ENCODE measurements at places on chromosomes 1 and 21.

- DNase-seq = no peak
These were observed 11.5 kb downstream of the CAMK1G start for GRCh38 chr1:209595028-209595427.

GRCh38 chr1:202167708-202168415 is 7.5 kb upstream of the PTPN7 start:
- DNase-seq = no peak

DNA sequence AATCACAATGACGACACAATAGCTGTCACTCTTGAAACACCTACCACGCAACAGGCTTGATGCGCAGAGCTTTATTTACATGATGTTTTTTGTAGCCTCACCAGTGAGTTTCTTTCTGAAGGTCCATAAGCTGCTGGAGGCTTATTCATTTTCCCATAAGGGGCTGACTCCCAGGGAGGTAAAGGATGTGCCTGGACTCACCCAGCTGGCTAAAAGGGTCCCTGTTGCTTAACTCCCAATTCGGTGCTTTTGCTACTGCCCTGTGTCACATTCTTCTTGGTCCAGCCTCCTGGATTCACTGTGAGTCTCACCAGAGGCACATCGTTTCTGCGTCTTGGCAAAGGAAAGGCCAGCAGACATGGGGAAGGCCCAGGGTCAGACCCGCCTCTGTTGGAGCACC is 44.6 kb upstream of the OLIG2 start:
- no peak for DNase-seq

DNA sequence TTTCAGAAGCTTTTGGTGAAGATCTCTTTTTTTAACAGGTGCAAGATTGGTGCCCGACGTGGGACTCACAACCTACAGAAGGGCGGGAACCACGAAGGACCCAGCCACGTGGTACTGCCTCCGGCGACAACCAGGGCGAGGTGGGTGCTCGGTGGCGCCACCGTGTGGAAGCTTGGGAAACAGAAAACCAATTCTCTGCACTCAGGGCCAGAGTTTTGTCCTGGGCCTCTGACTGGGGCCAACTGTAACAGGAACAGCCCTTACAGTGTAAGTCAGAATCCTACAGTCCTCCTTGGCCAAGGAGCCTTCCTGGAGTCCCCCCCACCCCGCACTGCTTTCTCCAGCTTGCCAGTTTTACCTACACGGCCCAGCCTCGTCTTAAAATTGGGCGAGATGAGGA is 11.6 kb upstream of the S100A7A start:
- DNase-seq = peak; percentile 61

DNA sequence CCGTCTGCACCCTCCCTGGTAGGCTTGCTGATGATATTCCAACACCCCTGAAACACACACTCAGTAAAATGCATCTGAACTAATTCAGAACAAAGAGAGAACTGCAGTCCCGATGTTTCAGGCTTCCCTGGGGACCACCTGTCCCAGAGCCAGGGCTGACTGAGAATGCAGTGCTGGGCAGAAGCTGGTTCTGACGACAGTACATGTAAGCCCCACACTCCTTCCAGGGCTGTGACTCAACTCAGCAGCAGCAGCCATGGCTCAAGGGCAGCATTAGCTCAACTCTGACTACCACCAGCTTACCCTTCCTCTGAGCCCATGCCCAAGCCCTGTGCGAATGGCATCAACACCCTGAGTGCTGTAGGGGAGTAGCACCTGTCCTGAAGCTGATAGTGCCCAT is 56.4 kb upstream of the SIPA1L2 start:
- DNase-seq = no peak

GRCh38 chr1:83641206-83641658 is 357.7 kb downstream of the TTLL7 start:
- no peak for DNase-seq

GRCh38 chr21:27534206-27534605 is 567.3 kb upstream of the ADAMTS5 start:
- no peak for DNase-seq

DNA sequence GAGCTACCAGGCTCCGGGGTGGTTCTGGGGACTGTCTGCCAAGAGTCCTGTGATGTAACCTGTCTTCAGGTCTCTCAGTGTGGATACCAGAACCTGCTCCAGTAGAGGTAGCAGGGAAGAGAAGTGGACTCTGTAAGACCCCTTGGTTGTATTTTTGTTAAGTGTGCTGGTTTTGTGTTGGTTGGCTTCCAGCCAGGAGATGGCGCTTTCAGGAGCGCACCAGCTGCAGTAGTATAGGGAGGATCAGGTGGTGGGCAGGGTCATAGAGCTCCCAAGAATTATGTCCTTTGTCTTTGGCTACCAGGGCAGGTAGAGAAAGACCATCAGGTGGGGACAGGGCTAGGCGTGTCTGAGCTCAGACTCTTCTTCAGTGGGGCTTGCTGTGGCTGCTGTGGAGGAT is 1147.2 kb upstream of the ADGRL4 start:
- no peak for DNase-seq

DNA sequence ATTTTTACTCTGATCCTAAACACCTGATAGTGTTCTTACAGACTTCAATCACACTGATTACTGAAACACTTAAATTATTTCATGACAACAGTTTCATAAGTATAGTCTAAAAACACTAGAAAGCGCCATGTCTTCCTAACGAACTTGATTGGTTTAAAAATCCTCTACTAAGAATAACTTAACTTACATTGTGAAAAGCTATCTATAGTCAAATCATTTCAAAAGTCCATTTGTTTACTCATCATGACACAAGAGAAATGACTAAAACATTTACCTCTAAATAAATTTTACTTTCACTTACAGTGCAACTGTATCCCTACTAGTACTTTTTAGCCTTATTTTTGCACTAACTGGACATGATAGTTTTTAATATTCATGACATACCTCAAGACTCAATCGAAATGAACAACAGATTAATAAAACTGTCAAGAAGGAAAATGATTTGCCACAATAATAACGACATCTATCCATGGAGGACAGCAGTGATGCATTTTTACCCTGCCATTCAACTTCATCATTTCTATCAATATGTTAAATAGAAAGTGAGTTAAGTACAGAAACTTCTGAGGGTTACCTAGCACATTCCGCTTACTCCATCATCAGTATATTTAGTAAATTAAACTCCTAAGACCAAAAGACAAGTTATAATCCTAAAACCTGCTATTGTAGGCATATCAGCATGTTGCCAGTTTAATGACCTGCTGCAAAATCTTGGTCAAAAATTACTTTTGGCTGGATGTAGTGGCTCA is 38.4 kb downstream of the AHCTF1 start:
- no peak for DNase-seq

GRCh38 chr1:113684153-113684541 is 75.1 kb downstream of the PHTF1 start:
- no peak for DNase-seq

DNA sequence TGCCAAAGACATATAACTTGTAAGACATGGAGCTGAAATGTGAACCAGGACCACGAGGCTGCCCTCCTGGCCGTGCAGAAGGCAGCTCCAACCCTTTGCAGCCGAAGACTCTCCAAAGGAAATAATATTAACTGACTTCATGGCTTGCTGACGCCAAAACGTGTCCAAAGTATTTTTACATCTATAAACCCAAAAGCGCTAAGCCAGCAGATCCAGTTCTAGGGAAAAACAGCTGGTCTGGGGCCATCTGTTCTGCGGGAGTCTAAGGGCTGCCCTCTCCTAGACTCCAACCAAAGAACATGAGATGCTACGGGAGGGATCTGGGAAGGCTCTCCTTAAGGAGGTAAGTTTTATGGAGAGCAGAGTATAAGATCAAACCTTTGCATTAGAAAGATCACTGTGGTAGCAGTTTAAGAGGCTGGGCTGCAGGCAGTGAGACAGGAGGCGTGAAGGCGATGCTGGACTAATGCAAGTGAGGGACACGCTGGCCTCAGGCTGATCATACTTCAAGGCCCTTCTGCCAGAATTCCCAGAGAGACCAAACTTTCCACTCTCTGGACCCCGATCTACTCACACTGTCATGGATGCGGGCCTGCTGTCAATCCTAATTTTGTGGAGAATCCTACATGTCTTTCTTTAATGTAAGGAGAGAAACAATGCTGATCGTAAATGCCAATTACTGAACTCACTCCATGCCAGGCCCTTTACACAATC is 1.2 kb downstream of the TMEM53 start:
- DNase-seq = no peak

- no peak for DNase-seq
These were observed 32.7 kb downstream of the S100A10 start for GRCh38 chr1:151960780-151961513.

DNA sequence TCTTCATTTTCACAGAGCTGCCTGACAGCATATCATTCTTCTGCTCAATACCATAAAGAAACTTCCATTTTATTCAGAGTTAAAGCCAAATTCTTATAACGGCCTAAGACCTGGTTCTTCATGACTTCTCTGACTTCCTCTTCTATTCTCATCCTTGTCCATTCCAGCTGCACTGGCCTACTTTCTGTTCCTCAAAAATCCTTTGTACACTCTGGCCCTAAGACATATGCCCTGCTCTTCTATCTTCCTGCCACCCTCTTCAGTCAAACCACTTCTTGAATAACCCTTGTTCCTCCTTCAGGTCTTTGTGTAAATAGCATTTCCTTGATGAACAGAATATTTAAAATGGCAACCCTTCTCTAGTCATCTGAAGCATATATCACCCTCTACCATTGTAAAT is 1338.7 kb upstream of the ADGRL2 start:
- DNase-seq = no peak

DNA sequence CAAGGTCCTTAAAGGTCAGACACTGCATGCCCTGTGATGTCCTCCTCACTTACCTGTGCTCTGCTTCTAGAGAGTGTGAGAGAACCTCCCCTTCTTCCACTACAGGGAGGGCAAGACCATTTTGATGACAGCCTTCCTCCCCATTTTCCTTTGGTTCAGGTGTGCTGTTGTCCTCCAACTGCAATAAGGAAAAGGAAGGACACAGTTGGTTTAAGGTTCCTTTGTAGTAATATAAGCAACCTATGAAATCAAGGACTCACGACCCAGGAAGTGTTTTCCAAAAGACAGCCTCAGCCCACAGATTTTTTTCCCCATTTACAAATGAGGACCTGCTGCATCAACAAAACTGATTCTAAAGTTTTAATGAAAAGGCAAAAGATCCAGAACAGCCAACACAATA is 6.6 kb upstream of the CCDC17 start:
- no peak for DNase-seq

DNA sequence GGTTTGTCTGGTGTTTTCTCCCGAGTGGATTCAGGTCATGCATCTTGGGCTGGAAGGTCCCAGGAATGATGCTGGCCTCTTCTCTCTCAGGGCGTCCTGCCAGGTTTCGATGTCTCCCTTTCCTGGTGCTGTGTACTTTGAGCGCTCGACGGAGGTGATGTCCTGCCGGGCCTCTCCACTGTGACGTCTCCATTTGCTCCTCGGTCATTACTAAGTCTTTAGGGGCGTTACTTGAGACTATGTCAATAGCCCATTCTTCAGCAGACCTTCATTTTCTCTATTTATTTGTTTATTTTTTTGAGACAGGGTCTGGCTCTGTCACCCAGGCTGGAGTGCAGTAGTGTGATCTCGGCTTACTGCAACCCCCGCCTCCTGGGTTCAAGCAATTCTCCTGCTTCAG is 37.2 kb upstream of the TNFRSF1B start:
- DNase-seq = no peak

DNA sequence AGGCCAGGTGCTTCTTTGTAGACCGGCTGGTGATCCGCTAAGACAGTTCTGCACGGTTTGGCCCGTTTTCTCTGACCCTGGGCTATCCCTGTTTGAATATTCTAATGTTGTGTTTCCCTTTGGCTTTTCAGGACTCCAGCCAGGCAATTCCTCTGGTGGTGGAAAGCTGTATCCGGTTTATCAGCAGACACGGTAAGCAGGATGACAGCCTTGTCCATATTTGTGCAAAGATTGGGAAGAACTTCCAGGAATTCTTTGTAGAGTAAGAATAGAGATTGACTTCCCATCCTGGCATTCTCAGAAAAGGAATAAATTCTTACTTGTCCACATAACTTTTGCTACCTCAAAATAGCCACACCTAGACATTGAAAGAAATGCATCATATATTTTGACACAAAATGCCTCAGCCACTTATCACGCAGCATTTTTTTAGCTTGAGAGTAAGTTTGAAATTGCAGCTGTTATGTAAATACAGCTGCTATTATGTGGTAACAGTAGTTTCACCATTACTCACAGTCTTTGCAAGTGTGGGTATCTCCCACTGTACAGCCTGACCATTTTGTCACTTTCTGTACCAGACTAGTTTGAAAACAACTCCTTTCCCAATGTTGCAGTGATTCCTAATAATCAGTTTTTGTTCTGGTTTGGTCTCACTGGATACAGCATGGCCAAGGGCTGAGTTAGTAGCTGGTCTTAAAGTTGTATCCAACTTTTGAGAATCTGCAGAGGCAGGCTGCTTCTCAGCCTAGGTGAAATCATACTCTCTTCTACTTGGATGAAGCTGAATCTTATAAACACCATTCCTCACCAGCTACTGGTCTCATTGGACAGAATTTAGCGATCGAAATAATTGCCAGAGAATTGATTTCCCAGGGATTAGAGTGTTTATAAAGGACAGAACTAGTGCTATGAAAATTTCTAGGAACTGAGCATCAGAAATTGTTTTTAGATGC is 40.0 kb upstream of the IKBKE start:
- no peak for DNase-seq

GRCh38 chr21:36423771-36424433 is 38.7 kb downstream of the CHAF1B start:
- DNase-seq = no peak

DNA sequence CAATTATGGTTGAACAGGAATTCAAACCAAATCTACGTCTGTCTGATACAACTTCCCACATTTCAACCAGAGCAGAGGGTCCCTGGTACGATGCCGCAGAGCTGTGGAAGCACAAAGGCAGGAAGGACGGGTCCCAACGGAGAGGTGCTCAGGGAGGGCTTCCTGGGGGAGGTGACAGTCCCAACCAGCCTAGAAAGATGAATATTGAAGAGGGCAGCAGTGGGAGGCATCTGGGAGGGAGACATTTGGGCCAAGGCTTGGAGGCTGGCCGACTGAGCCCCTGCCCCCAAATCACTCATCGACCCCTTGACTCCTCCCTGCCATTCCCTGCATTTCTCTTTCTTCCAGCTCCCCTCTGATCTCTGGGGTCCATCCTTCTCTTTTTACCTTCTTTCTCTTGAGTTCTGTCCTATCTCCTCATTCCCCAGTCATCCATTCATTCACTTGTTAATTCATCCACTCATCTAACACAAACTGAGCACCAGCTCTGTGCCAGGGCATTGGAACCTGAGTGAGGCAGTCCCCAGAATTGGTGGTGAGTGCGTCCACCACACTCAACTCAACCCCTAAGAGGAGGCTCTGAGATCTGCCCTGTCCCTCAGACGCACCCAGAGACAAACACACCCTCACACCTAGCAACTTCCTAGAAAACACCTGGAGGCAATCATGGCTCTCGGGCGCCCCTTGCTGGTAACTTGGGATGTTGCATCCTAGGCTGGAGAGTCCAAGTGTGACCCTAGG is 13.2 kb upstream of the CELA3B start:
- peak; percentile 79 for DNase-seq
